ENCODE measurements at places on chromosomes 3 and 15. TPM values are rescaled to one million over a fixed set of nuclear protein-coding genes. Genes with fewer than 3 reads are reported as not detected.
A peak's percentile ranks its signal among the peaks of the same experiment; 100 is the strongest.

Gene GNAT1
- total RNA-seq: 0.26 TPM

Gene ARPIN
- 12.9 TPM for total RNA-seq

Gene CDAN1
- total RNA-seq: 8.7 TPM

Gene GOLGA8S
- total RNA-seq: under 0.01 TPM

DNA sequence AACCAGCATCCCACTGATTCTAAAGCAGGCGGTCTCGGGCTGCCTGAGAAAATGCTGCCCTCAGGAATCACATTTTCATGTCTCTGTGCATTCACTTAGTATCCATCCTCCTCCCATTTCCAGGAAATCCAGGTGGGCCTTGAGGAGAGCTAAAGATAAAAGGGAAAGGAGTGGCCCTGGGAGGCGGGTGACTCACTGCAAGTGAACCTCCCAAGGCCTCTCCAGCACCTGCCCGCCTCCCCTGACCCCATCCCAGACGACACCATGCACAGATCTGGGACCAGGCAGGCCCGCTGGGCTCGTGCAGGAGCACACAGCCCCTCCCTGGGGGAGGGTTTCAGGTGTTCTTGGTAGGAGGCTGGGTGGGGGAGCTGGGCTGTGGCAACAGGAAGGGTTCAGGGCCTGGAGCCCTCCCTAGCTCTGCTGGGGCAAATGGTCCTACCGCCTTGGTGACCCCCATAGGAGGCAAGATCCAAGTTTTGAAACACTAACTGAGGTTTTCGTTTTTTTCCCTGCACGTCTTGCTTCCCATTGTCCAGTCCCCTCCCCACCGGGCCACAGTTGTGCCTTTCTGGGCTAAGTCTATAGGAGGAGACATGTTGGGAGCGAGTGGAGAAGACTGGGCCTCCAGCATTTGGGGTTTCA is 22.2 kb downstream of the MELTF start:
- no peak for DNase-seq

DNA sequence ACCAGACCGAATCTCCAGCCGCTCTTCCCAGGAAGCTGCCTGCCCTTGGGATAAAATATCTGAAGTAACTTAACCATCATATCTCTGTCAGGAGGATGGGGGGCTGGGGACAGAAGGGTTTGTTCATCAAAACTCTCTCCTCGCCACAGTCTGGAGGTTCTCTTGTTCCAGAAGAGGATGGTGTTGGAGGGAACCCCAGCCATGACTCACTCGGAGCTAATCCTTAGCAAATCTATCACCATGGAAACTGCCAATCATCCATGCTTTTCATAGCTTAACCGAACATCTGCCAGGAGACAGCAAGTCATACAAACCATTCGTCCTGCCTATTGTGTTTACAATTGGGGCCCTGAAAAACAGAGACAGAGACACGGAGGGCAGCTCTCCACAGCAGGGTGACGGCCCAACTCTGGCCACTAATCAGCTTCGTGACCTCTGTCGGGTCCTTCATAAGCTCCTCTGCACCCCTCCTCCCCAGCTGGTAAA is 73.8 kb upstream of the HEG1 start:
- peak; percentile 92 for DNase-seq

DNA sequence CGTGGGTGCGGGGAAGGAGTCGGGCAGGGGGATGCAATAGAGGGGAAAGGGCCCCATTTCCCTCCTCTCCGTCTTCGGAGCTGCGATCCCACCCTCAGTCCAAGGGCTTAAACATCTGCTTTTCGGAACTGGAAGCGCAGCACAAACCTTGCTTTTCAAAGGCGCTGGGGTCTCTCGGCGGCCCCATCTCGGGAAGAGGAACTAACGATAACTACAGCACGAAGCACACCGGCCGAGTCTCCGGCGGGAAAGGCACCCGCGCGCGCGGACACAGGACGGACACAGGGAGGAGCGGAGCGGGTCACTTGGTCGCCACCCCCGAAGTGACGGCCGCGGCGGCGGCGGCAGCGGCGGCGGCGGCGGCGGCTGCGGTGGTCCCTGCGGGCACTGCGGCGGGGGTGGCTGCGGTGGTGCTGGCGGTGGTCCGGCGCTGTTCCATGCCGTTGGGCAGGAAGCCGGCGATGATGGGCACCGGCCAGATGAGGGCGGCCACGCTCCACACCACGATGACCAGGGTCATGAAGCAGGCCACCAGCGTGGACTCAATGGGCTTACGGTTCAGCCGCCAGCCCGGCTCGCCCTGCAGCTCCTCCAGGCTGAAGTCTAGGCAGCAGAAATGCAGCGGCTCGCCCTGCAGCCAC is 1.1 kb downstream of the TMEM158 start:
- no peak for DNase-seq

DNA sequence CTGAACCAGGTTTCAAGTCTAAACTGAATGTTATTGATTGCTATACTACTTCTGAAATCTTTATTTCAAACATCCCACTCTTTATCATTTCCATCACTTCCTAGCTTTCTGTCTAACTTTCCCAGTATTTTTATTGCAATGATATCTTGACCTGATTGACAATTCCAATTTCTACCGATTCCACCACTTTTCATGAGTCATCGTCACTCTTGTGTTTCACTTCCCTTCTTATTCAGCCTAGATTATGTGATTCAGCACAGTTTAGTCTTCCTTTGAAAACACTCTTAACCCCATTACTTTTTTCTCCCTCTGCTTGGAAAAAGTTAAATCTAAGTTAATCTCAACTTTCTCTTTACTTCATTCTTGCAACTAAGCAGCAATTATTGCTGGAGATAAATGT is 62.6 kb downstream of the SLC7A14 start:
- DNase-seq: peak; percentile 70
